Urinary bladder (tissue), 4 donors: ENCODE measurements at places on chromosomes 7 and 10. TPM values are rescaled to one million over a fixed set of nuclear protein-coding genes. Genes with fewer than 3 reads are reported as not detected.

The OR2A7 gene
- 5.6 TPM for total RNA-seq

The GATA3 gene
- 10.6 TPM for total RNA-seq

The ASB10 gene
- not detected for total RNA-seq

The PAX2 gene
- not detected for total RNA-seq

The WASHC2C gene
- 41.7 TPM for total RNA-seq

The NUTM2E gene
- total RNA-seq, result not detected

The C7orf33 gene
- total RNA-seq, result not detected

The NOLC1 gene
- total RNA-seq, result 23.6 TPM

The OPN4 gene
- not detected for total RNA-seq

The ELN gene
- 483 TPM for total RNA-seq

The MALRD1 gene
- 13.8 TPM for total RNA-seq

The RBP4 gene
- total RNA-seq, result 1.9 TPM

GRCh38 chr10:17428351-17429097 lies 25.9 kb downstream of the ST8SIA6 start:
- no peak for DNase-seq

DNA sequence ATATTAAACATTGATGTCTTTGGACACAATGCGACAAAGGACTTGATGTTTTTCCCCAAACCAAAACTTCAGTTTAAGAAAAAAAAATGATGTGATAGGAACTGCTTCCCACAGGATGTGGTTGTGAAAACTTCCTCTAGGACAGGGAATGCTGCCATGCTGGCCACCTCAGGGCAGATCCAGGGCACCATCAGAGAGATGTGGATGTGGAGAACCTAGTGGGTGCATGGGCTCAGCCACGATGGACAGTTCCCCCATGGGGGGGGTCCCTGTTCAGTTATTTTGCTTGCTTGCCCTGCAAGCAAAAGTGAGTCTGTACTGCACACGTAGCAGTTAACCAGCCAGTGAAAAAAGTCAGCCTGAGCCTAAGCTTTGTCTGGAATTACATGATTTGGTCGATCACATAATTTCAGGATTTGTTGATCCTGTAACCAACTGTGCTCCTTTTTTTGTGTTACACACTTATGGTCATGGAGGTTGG lies 36.3 kb downstream of the LAMB4 start:
- no peak for DNase-seq

- no peak for DNase-seq
These were observed 178.1 kb downstream of the PTEN start for GRCh38 chr10:88041243-88042159.

- no peak for DNase-seq
These were observed 52.1 kb downstream of the GNAI1 start for GRCh38 chr7:80186721-80187120.

- no peak for DNase-seq
These were observed 42.6 kb upstream of the DLG5 start for GRCh38 chr10:77969114-77969513.

DNA sequence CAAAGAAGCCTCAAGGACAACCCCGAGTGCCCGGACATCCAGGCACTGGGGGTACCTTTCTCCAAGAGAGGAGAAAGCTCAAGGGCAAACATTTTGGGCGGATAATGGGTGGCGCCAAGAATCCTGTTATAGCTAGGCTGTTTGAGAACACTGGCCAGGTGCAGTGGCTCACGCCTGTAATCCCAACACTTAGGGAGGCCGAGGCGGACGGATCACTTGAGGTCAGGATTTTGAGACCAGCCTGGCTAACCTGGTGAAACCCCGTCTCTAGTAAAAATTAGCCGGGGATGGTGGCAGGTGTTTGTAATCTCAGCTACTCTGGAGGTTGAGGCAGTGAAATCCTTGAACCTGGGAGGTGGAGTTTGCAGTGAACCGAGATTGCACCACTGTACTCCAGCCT lies 25.2 kb upstream of the UNC5B start:
- no peak for DNase-seq

- no peak for DNase-seq
These were observed 105.4 kb downstream of the ITIH5 start for GRCh38 chr10:7561216-7561893.

- DNase-seq, result no peak
These were observed 5.1 kb downstream of the AKR1B15 start for GRCh38 chr7:134553976-134554375.

GRCh38 chr10:126691456-126691855 lies 21.0 kb upstream of the C10orf90 start:
- no peak for DNase-seq

GRCh38 chr10:101052285-101052684 lies 9.5 kb upstream of the KAZALD1 start:
- DNase-seq, result no peak

DNA sequence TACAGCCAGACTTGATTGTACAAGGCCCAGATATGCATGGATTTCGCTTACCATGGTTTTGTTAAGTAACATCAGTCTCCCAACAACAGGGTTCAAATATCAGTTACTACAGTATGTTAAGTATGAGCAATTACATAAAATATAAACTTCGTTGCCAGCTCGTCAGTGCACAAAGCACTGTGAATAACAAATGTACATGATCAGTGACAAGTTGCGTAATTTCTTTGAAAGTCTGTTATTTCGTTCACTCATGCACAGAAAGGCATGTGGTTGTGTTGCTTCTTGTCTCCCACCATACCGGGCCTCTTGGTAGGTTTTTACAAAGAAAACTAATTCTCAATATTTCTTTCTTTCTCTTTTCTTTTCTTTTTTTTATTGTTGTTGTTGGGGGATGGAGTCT lies 12.5 kb upstream of the ZNF487 start:
- no peak for DNase-seq

DNA sequence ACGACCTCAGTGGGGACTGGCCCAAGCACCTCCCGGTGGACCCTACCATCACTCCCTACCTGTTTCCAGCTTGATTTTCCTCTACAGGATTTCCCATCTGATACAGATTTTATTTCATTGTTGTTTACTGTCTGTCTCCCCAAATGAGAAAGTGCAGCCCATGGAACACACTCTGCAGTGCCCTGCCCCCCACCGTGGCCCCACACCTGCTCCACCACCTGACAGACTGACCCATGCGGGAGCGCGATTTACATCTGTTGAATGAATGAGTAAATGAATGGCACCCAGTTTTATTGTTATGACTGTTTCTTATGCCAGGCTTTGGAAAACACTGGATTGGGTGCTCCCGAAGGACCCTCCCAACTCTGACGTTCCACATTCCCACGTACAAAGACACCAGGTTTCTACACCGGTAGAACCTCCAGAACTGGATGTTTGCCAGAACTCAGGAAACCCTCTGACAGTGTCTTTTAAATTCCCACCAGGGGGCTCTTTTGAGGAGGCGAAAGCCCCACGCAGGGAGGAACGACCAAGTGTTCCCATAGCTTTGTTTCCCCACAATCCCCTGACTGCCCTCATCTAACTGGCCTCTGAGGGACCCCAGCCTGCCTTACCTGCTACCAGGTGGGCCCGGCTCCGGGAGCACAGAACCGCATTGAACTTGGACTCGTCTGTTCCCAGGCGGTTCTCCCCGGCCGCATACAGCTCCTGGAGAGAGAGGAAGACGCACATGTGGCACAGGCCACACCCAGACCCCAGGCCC lies 29.0 kb downstream of the PLAC9 start:
- DNase-seq, result no peak

- no peak for DNase-seq
These were observed 73.7 kb downstream of the BMPR1A start for GRCh38 chr10:86830043-86830591.

- DNase-seq, result no peak
These were observed 10.3 kb downstream of the CUL1 start for GRCh38 chr7:148709014-148709413.

- no peak for DNase-seq
These were observed 194.9 kb upstream of the CDCA7L start for GRCh38 chr7:22140578-22140977.

DNA sequence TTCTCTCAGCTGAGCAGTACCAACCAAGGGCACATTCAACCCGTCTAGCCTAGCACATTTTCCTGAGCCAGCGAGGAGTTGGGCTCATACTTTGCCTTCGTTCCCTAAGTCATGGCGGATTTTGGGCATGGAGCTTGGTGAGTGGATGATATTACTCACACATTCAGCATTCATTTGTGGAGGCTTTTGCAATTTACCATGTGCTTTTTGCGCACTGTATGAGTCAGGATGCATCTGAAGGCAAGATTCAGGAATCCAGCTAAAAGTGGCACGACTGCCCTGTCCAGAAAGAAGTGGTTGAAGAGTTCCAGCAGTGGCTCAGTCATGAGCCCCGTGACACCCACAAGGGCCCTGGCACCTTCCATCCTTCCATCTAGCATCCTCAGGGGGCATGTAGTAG lies 24.2 kb upstream of the MGMT start:
- DNase-seq, result no peak

DNA sequence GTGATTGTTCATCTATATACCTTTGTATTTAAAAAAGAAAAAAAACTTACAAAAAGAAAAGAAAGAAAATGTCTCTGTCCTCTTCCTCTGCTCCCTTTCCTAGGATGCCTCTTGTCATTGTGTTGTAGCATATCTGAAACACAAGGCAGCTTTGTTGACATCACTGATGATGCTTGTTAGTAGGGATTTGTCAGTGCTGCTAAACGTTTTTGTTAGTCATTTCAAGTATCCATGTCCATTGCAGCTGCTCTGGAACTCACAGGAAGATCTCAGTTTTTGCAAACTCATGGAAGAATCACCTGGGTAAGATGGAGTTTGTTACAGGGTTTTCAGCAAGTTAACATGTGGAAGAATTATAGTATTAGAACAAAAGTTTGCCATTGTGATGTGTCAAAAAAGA lies 123.6 kb downstream of the CCSER2 start:
- DNase-seq, result no peak

DNA sequence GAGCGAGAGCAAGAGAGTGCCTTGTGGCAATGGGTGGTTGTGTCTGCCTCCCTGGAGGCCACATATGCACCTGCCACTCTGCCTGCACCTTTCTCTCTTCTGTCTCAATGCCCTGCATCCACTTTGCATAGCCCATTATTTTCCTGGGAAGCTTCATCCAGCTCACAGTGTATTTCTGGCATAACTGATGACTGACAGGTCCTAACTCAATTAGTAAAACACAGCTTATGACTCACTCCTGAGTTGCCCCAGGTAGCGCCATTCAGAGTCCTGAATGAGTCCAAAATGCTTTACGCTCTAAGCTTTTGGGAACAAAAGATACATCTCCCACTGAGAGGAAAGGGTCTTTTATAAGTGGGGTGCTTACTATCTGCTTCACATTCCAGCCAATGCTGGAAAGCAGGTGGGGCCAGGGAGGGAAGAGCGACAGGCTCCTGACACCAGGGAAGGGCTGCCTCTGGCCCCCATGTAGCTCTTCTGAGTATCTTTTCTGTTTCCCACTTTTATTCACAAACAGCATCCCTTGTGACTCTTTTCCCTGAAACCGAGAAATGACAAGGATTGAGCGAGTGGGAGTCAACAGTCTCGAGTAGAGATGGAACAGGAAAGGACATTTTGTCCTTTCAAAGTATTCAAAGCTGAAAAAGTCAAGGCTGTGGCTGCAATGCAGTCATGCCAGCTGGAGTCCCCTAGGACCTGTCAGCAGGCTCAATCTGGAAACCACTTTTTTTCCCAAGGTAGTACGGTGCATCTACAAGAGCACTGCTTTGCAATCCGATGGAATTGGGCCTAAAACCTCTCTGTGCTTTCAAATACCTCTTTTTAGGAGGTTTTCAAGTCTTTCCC lies 479.3 kb upstream of the PODXL start:
- DNase-seq, result no peak

DNA sequence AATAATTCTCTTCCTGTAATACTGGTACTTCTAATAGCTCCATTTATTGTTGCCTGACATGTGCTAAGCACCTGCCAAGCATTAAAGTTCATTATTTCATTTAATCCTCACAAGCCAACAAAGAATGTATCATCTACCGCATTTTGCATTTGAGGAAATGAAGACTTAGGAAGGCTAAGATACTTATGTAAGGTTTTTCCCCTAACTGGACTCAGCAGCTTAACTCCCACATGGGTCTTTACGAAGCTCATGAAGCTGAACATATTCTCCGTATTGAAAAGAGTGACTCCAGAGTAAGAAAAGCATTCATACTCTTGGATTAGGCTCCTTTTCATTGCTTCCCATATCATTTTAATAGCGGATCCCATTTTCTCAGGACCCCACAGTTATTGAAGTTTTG lies 155.7 kb upstream of the TMEM72 start:
- no peak for DNase-seq

- no peak for DNase-seq
These were observed 10.6 kb upstream of the PLEKHA1 start for GRCh38 chr10:122363722-122364463.

DNA sequence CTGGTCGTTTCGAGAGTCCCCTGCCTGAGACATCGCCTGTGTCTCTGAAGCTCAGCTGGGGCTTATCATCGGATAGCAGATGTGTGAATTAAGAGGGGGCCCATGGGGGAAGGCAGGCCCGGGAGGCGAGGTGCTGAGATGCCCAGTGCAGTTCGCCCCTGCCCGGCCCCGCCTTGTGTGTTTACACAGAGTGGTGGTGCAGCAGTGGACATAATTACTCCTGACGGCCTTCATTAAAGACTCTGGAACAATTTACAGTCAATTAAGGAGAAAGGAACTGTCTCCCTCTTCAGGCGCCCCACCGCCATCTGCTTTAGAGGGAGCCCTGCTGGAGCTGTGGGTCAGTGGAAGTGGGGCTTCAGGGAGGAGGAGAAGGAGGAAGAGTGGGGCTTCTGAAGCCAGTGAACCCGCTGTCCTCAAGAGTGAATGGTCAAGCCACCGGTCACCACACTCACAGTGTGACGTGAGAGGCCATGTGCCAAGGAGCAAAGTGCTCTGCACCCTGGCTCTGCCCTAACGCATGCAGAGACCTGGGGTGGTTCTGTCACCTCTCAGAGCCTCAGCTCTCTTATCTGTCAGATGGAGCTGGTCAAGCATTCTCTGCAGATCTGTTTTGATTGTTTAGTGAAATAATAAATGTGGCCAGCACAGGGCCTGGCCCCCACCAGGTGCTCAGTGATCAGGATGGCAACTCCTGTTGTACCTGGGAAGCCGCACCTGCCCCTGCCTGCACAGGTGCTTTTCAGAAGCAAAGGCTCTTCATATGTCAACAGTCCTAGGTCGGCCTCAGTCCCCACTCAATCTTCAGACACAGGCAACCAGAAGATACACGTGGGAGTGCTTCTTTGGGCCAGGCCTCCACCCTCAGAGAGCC lies 65.6 kb downstream of the CDH23 start:
- no peak for DNase-seq
